ENCODE measurements at places on chromosomes 2 and 18.

- DNase-seq: no peak
Observed at GRCh38 chr2:71466301-71467179, 13.2 kb downstream of the DYSF start.

DNA sequence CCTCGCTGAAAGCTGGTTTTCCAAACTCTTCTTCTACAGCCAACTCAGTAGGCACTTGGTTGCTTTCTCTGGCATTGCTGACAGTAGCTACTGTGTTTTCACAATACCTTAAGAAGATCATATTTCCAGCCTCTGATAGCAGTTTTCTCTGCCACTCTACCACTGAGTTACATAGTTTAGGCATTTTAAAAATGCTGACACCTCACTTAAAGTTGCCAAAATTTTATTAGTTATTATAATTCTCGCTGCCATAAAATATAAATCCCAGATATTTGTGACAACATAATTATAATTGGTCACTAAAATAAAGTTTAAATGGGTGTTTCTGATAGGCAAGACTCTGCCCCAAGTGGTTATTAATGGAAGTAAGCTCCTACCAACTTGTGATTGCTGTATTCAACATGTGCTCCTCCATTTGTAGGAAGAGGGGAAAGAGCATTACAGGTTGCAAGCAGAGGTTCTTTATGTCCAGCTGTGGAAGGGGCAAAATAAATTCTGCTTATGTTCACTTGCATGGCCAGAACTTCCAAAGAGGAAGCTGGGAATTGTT, 1202.8 kb downstream of the CNTNAP5 start:
- no peak for DNase-seq

GRCh38 chr2:62286089-62286785, 90.3 kb downstream of the B3GNT2 start:
- no peak for DNase-seq

- DNase-seq: no peak
Observed at GRCh38 chr18:78293540-78293939, 686.1 kb upstream of the SALL3 start.

DNA sequence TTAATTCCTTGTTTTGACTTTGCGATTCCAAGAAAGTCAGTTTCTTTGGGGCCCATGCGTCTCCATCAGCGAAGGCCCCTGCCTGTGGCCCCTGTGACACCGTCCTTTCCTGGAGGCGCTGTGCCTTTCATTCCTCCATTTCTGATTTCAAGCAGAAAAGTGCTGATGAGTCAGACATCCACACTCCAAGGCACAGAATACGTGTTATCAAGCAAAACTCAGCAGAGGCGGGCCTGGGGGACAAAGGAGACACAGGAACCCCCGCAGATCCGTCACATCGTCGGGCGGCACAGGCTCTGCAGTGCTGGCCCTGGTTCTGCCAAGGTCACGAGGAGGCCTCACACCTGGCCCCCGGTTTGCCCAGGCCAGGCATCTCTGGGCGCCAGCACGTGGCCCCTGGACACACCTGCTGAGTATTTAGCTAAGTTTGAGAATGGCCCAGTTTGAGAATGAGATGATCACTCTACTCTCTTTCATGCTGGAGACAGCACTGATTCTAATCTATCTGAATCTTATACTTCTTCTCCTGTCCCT, 7.2 kb upstream of the SALL3 start:
- DNase-seq: no peak

- DNase-seq: no peak
Observed at GRCh38 chr2:184215745-184216144, 382.6 kb upstream of the ZNF804A start.

DNA sequence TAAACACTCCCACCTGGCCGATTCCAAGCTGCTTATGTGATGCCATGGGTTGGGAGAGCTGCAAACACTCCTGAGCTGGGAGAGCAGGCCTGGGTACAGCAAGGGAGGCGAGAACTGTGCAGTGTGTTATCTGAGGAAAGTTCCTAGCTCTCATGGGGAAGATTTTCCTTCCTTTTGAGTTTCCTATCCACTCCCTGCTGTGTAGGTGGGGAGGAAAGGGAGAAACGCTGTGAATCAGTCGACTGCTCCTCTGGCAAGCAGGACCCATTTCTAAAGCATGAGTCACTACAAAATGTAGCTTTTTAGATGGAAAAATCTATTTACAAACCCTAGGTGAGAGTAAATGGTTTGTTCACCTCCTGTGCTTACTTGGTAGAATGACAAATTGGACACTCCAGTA, 80.4 kb downstream of the SH3RF3 start:
- no peak for DNase-seq

DNA sequence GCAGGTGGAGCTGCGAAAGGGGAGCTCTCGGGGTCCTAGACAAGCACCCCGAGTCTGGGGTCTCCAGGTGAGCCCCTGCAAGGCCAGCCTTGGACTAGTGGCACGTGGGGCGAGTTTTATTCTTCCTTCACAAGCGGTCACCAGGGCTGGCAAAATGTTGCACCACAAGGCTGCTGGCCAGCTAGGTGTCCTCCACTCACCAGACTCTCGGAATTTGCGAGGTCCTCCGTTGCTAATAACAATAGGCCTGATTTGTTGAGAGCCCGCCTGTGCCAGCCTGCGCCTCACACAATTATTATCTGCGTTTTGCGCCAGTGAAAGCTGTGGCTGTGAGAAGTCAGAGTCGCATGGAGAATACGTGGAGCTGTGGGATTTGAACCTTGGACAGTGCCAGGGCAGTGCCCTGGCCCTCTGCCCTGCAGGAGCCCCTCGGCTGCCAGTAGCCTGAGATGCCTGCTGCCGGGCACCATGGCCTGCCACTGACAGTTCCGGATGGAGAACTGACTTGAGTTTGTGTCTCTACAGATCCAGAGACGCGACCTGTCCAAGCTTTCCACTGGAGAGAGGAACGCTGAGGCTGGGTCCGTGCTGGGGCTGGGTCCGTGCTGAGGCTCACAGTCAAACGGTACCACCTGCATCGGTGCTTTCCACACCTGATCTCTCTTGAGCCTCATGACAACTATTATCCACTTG, 77.6 kb upstream of the ODC1 start:
- DNase-seq: no peak

GRCh38 chr18:59051470-59052165, 88.1 kb upstream of the SEC11C start:
- DNase-seq: no peak

GRCh38 chr2:227627769-227628168, 10.5 kb downstream of the SCYGR4 start:
- no peak for DNase-seq

GRCh38 chr2:74041182-74041581, 56.5 kb downstream of the TET3 start:
- peak; percentile 41 for DNase-seq

GRCh38 chr2:31053929-31054782, 84.1 kb downstream of the GALNT14 start:
- DNase-seq: no peak

- no peak for DNase-seq
Observed at GRCh38 chr2:104432991-104433390, 420.9 kb upstream of the POU3F3 start.

GRCh38 chr18:79610461-79611039, 69.1 kb upstream of the CTDP1 start:
- no peak for DNase-seq

DNA sequence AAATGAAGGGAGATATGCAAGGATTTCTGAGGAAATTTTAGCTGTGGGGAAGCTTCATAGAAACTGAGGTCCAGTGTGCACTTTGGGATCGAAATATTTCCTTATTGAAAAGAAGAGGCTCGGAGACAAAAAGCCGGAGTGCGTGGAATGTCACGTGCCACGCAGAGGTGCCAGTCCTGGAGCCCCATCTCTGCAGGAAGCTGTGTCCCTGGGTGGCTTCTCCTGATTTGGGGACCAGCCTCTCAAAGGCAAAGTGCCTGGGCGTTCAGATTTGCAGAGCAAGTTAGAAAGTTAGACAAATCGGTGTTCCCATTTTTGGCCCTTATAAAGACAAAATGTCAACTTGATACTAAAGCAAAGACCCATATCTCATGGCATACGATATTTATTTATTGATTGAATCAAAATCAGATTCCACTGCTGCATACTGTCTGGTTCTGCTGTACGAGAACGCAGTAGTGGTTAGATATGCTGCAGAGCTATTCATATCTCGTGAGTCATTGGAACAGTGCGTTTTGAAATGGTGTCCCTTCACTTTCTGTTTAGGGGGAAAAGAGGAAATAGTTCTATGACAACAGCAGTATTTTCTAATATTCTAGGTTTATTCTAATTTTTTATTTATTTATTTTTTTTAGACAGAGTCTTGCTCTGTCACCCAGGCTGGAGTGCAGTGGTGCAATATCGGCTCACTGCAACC, 9.1 kb upstream of the ATG16L1 start:
- DNase-seq: no peak

DNA sequence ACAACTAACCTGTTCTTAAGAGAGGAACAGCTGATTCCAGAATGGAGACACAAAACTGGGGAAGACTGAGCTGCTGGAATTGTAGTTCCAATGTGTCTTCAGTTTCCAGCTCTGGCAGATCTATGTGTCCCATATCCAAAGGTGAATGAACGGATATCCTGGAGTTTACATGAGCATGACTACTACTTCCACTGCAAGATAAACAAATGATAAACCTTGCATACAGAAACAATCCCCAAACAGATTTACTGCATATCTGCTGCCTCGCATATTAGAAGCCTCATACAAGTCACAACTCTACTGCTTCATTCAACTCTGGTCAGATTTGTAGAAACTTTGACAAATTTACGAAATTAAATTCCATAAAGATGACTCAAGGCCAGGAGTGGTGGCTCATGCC, 15.0 kb downstream of the RTTN start:
- DNase-seq: no peak

GRCh38 chr18:74271635-74272034, 20.1 kb downstream of the CYB5A start:
- no peak for DNase-seq

- DNase-seq: no peak
Observed at GRCh38 chr18:58552057-58552461, 76.8 kb downstream of the ALPK2 start.

DNA sequence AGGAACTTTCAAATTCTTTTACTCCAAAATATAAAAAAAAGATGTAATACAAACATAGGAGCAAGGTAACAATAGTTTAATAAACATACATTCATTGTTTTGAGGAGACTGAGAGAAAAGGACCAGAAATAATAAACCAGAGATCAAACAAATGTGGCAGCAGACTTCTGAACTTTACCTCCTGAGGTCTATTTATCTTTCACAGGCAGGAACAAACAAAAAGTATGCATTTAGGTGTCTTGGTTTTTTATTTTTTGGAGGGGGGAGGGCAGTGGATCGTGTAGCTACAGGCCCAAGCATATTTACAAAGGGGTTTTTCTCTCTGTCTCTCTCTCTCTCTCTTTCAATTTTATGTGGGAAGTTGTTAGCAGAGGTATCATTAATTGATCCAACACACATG, 5.6 kb downstream of the PPP4R1 start:
- DNase-seq: no peak

DNA sequence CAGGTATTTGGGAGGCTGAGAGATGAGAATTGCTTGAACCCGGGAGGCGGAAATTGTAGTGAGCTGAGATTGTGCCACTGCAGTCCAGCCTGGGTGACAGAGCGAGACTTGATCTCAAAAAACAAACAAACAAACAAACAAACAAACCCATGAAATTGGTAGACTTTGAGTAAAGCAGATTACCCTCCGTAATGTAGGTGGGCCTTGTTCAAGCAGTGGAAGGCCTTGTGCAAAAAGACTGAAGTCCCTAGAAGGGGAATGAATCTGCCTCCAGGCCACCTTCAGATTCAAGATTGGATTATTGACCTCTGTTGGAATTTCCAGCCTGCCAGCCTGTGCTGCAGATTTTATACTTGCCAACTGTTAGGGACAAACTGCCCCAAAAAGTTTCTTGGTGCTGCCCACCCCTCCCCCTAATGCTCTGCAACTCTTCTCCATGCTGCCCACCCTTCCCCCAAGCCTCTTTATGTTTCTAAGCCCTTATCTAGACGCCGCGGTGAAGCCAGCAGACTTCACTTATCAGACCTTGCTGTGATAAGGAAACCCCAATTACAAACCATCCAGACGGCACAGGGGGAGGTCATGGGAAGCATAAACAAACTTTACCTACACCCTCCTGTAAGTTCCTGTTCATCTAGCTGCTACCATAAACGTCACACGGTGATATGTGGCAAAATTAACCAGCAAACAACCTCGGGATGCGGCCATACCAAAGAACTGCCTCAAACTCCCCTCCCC, 17.0 kb downstream of the CYP27A1 start:
- no peak for DNase-seq

- no peak for DNase-seq
Observed at GRCh38 chr2:100707016-100707947, 112.7 kb upstream of the NPAS2 start.

GRCh38 chr2:216082805-216083204, 1.1 kb downstream of the TMEM169 start:
- no peak for DNase-seq

DNA sequence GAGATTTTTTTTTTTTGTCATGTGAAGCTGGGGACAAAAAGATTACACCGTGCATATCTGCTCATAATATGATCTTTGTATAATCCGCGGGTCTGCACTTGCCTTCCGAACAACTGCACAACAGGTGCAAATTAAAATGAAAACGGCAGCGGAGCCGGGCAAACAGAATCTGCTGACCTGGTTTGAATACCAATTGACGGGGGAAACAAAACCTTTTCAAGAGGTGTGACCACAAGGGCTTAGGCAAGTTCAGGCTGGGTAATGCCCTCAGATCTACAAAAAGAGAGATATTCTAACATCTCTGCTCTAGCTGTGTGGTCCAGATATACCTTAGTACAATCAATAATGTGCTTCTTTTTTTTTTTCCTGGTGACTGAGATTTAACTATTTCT, 88.5 kb downstream of the ZEB2 start:
- no peak for DNase-seq

DNA sequence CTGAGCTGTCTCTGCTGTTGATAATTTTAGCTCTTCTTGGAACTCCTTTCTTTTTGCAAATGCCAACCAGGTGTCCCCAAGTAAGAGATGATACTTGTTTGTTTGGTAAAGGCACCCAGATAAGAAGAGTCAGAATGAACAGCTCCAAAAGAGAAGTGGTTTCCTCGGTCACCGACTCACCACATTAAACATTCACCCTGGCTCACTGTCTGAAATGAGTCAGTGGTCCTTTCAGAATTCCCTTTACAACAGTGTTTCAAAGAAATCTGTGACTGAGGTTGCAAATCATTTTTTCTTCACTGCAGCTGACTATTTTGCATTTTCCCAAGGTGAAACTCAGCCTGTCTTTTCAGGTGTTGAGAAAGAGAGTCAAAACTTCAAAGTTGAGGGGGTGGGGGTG, 16.2 kb upstream of the CXCR4 start:
- DNase-seq: no peak

Measured in GDM1 (cell line).